ENCODE measurements at places on chromosomes 1 and 21.

GRCh38 chr1:10975567-10976326 is 36.7 kb upstream of the TARDBP start:
- DNase-seq = no peak

DNA sequence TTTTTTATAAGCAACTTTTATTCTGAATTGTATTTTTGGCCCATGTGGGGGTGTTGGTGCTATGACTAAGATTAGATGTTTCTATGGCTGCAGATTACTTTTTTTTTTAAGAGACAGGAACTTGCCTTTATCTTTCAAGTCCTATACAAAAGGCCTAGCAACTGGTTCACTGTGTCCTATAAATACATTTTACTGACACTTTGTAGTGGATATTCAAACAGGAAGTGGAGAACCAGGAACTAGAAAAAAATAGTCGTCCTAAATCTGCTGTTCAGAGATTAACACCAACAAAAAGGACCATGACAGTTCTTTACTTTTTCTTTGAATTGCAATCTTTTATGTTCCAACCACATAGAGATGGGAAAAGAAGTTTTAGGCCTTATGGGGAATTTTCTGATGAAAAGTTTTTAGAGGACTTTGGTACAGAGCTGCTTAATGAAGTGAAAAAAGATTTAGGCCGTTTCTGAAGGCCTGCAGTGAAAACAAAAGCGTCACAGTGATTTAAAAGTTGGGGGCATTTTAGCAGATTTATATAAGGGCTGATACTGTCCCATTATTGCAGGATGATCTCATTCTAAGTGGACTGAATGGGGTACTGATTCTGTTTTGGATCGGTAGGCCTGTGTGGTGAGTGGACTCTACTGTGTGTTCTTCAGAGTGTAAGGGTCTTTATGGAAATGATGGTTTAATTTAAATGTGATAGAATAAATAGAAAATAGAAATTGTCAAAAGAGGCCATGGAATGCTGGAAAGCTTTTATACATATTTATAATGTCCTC is 136.4 kb upstream of the DEPDC1 start:
- DNase-seq = no peak

DNA sequence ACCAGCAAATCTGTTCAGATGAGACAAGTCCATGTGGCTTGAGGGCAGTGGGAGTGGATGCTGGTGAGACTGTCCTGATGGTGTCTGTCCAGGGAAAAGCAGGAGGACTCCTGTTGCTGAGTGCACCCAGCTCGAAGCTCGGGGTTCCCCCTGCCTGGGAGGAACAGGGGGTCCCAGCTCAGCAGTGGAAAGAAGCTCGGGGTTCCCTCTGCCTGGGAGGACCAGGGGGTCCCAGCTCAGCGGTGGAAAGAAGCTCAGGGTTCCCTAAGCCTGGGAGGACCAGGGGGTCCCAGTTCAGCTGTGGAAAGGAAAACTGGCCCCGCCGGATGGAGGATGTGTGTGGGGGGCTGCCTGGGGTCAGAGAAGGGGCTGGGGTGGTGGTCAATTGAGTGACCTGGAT is 39.1 kb downstream of the CRYAA start:
- DNase-seq = peak; percentile 7

DNA sequence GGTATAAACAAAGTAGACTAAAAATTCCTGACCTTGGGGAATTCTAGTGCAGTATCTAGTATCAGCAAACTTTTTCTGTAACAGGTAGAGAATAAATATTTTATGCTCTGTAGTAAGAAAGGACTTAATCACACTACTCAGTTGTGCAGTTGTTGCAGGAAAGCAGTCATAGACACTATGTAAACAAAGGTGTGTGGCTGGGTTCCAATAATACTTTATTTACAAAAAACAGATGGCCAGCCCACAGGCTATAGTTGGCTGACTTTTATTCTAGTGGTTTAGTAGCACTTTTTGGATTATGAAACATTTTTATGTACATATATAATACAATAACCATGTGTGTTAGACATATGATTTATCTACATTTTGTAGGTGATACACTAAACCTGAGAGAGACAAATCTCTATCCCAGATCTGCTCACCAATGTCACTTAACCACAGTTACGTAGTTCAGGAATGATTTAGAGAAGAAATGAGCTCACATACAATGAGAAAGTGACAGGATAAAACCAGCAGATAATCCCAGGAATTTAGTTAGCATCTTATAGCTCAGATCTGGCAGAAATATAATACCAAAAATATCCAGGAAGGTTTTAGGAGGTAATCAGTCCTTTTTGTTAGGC is 56.1 kb downstream of the MIER1 start:
- DNase-seq = no peak

GRCh38 chr1:60035921-60036320 is 37.6 kb downstream of the C1orf87 start:
- no peak for DNase-seq

DNA sequence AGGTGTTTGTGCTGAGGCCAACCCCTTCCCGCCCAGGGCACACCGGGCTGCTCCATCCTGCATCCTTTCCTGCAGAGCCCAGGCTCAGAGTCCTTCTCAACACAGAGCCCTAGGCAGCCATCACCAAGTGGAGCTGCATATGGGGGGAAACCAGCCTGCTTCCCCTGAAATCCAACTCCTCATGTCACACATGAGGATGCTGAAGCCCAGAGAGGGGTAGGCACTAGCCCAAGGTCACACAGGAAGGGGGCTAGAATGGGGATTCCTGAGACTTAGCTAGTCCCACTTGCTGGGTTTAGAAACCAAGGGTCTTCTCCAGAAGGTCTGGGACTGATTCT is 5.5 kb upstream of the TNFRSF1B start:
- DNase-seq = no peak

- no peak for DNase-seq
Measured at GRCh38 chr1:64019818-64020217, 183.6 kb upstream of the UBE2U start.

- DNase-seq = no peak
Measured at GRCh38 chr21:25759573-25759972, 24.8 kb downstream of the GABPA start.

All from femur (tissue), 1 donor.